H7 (cell line): ENCODE measurements at places on chromosomes 1 and 21.
A peak's percentile ranks its signal among the peaks of the same experiment; 100 is the strongest.

DNA sequence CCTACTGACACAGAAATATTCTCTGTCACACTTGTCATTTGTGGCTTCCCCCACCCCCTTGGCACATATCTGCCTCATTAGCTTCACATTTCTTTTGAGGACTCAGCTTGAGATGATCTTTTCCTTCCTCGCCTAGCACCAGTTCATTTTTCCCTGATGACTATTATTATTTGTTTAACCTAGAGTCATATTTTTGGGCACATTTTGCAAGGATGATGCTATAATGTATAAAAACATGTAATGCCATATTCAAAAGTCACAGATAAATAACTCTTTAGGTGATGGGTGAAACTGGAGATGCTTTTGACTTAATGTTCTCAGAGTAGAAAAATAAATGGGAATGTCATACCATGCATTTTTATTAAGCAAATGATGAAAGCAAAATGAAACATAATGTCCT is 202.7 kb downstream of the BACH1 start:
- DNase-seq = no peak

DNA sequence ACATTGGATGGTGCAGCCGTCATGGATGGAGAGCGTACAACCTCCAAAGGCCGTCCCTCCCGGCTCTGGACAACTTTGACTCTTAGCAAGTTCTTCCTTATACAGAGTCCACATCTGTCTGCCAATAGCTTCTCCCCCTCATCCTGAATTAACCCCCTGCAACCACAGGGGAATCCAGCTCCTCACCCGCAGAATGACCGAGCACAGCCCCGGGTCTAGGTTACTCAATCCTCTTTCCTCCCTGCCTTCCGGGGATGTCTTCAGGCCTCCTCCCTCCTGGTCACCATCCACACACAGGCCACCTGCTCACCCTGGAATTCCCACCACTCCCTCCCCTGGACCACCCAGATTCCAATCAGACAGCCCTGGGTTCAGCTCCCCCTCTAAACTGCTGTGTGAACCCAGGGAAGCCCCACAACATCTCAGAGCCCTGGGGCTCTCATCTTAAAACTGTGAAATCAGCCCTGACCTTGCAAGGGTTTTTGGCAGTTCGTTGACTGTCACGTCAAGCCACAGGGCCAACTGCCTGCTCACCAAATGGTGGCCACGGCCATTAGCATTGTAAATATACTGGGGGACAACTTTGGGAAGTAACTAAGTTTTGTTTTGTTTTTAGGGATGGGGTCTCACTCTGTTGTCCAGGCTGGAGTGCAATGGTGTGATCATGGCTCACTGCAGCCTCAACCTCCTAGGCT is 54.2 kb downstream of the HSPG2 start:
- DNase-seq = no peak

GRCh38 chr1:8597455-8597854 is 220.0 kb downstream of the RERE start:
- no peak for DNase-seq

DNA sequence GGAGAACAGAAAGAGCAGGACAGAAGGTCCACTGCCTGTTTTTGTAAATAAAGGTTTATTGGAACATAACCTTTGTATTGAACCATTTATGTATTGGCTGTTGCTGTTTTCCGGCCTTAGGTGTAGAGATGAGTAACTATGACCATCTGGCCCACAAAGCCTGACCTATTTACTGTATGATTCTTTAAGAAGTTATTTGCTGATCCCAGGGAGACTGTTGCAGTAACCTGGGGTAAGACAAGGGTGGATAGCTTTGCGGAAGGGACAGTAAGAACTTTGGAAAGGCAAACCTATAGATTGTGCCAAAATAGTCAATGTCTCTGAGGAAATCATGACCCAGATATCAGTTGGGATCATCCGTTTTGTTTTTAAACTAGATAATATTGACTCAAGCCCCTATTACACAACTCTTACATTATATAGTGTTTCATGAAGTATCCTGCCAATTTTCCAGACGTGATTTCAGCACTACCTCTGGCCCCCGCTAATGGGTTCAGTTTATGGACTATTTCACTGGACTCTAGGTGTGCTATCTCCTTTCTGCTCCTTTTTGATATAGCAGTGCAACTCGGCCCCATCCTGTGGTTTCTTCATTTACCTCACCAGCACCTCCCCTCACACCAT is 20.8 kb upstream of the TLCD4 start:
- no peak for DNase-seq

GRCh38 chr1:244709476-244710368 is 56.8 kb downstream of the DESI2 start:
- no peak for DNase-seq

DNA sequence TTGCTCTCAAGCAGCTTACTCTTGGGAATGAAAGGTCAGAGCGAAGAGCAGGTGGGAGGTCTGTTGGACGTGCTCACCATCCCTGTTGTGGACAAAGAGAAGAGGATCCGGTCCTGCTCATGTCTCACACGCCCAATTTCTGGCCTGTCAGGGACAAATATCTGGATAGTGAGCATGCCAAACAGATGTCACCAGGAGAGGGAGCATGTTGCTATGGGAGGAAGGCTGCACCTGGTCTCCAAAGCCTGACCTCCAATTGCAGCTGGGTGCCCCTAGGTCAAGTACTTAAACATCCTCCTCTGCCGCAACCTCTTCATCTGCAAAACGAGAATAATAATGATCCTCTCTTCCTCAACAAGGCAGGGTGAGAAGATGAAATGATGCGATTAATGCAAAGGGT is 53.4 kb downstream of the DMRTA2 start:
- DNase-seq = peak; percentile 42

GRCh38 chr1:26003262-26003661 is 5.4 kb upstream of the PAFAH2 start:
- DNase-seq = no peak

DNA sequence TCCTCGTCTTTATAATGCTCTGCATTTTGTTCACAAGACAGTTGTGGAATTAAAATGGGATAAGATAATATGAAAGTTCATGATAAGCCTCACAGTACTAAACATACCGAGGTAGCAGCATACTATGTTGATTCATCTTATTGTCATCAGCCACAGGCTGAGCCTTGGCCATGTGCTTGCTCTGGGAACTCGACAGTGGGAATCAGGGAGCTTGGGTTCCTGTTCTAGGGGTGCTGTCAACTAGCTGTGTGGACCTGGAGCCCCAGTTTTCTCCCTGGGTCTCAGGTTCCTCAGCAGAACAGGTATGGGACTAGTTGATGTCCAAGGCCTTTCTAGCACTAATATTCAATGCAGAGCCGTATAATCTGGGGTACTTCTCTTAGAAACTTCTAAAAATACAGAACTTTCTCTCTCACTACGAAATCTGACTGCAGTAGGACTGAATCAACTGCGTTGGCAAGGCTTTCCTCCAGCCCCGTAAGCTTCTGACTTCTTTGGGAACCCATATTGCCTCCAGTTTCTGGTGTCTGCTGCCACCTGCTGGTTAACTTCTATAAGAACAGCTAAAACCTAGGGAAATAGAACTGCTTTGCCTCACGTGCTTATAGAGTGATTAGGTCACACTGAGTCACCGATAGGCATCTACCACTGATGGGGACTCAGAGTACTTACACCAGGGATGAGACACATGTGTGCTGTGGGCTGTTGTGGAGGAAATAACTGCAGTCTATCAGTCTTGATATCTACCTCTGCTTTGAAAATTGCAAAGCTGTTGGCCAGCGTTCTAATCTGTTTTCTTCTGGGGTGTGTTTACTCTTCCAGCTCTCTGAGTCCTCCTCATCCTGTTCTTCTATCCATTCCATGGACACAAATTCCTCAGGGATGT is 110.9 kb downstream of the RGL1 start:
- peak; percentile 58 for DNase-seq

GRCh38 chr1:33346927-33347649 is 26.2 kb upstream of the A3GALT2 start:
- no peak for DNase-seq

- no peak for DNase-seq
Measured at GRCh38 chr1:245388687-245389086, 233.9 kb downstream of the KIF26B start.

DNA sequence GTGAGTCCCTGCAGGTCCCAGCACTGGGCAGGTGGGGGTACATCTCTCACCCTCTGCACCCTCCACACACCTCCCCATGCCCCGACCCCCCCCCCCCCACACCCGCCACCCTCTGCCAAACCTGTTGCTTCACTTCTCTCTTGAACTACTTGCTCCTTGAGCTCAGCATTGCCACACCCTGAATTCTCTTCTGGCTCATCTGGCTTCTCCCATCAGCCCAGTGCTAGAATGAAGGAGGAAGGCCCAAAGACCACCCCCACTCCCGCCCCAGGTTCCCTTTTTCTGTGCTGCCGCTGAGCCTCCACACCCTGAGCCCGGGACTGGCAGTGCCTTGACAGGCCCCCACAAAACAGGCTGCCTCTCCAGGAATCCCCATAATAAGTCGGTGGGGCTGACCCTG is 6.4 kb upstream of the TNNI1 start:
- no peak for DNase-seq
